Activated CD4-positive, alpha-beta T cell treated with anti-CD3 and anti-CD28 coated beads, Interleukin-2, amount 10 ng/mL, durations not matched to agents 7 days and 5 days (primary cell): ENCODE measurements at places on chromosomes 2 and 18. TPM values are rescaled to one million over a fixed set of nuclear protein-coding genes. Genes with fewer than 3 reads are reported as not detected.

GRCh38 chr2:58042486-58042970 lies 4.1 kb upstream of the VRK2 start:
- peak; percentile 12 for DNase-seq

GRCh38 chr2:85838181-85838580 lies 50.6 kb downstream of the ST3GAL5 start:
- DNase-seq: no peak

DNA sequence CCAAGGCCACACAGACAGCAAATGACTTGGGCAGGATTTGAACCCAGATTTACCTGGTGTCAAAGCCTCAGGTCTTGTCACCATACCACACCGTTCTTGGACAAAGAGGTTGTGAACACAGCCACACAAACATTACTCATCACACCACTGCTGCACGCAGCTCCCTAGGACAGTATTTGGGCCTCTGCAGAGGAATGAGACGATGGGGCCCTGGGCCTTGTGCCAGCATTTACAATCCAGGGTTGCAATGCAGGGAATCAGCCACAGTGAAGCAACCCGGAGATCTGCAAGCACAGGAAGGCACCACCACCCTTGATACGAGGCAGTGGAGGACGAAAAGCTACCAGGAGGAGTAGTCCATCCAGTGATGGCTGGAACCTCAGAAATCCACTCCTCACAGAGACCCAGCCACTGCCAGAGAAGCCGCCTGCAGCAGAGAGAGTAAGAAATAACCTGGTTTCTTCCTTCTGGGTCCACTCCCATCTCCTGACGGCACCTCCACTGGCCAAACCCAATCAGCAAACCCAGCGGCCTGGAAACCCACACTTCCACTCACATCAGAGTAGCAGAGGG lies 3.7 kb upstream of the MTCL1 start:
- DNase-seq: no peak

DNA sequence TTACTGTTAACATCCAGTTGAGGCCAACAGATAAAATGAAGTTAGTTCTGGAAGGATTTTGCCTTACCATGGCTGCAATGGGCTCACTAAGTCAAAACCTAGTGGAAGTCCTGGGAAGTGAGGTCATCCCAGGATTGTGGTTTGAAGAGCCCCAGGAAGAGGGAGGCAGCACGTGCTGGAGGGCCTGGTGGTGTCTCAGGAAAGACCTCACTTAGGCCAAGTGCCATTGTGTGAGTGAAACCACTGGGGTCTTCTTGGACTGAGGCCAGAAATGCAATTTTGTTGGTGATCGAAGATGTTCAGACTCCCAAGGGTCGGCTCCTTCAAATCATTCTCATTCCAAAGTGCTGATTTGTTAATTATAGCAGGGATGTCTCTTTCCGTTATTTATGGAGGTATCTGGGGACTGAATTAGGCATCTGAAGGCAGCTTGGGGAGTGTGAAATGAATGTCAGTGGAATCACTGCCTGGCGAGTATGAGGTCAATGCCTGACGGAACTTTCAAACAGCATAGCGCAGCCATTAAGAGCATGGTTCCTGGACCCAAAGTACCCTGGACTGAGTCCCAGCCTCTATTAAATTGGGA lies 60.0 kb downstream of the IL1R2 start:
- no peak for DNase-seq

- no peak for DNase-seq
These were observed 94.3 kb downstream of the DGKD start for GRCh38 chr2:233448575-233448974.

GRCh38 chr2:217858519-217859491 lies 144.0 kb downstream of the TNS1 start:
- no peak for DNase-seq

DNA sequence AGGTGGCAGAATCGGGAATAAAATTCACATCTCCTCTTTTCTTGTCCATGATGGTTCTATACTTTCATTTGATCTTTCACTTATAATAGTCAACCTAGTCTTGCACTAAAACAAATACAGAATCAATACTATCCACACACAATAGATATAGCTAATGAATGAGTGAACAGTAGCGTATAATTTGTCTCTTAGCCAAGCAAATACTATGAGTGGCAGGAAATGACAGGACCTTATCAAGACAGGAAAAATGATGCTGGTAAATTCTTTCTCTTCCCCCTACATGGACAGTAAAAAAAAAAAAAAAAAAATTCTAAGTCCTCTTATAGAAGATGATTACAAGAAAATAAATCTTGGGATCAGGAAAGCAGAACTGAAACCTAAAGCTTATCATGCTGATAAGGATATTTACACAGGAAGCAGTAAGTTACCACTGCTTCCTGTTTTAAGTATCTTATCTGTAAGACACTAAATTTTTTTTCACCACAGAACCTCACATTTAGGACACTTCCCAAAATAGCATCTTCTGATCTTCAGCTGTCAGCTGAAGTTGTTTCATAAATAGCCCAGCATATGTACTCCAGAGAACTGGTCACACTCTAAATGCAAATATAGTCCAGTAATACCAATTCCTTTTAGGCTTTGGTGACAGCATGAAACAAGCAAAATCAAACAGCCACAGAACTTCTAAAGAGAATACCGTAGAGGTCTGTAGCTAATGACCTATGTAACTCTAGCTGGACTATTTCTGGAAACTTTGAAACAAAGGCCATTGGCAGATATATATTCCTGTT lies 27.0 kb downstream of the IRS1 start:
- no peak for DNase-seq

DNA sequence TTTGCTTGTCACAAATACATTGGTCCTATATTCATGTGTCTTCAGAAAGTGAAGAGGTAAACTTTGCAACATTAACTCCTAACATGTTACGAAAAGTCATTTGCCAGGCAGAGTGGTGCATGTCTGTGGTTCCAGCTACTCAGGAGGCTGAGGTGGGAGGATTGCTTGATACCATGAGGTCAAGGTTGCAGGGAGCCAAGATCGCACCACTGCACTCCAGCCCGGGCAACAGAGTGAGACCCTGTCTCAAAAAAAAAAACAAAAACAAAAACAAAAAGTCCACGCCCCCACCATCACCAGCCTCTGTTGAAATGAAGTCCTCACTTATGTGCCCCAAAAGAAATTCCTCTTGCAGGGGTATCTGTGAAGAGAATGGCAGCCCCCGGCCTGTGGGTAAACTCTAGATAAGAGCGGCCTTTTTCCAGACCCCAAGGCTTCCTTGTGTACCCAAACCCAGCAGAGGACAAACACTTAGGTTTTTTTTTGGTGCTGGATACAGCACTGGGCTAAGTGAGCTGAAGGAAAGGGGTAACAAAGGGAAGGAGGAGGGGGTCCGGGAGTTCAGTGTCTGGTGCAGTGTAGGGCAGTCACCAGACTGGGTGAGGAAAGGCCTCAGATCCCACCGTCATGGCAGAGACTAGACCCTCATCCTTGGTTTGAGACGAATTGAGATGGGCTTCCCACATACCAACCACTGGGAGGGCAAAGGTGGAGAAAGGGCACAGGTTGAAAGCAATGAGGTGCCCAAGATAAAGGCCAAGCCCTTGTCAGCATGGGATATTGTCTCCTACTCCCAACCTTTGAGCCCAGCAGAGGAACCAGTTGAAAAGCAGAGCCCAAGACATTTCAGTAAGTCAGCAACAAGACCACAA lies 19.2 kb downstream of the HSPD1 start:
- DNase-seq: no peak

- DNase-seq: no peak
These were observed 30.6 kb upstream of the SPP2 start for GRCh38 chr2:234019896-234020295.

- DNase-seq: no peak
These were observed 8.1 kb downstream of the NABP1 start for GRCh38 chr2:191686066-191686465.

DNA sequence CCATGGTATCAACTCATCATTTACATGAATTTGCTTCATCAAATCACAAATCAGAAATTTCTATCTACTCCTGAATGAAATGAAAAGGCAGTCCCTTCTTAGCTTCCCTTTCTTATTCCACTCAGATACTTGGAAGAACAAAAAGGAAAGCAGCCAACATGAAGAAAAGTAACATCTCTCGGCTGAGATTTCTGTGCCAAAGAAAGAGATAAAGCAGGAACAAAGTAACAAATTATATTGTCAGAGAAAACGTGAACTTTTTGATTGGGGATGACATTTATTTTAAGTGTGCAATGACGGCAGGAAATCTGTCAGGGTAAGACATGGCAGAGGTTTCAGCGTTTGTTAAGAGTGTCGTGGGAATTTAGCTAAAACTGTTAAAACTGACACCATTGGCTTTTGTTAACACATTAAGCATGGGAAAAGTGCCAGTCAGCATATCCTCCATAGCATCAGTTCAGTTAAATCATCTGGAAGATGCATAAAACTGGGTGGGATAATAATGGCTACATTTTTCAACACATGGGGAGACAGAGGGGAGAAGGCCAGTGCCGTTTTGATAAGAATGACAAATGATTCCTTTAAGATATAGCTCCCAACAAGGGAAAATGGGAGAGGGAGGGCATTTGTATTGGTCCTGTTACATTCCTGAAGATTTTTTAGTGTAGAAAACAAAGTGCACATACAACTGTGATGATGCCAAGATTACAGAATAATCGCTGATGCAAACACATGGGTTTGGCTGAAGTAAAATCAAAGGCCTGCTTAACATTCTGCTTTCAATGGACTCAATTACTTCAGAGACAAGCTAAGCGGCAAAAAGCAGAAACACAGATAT lies 211.6 kb downstream of the ZNF521 start:
- no peak for DNase-seq

- DNase-seq: no peak
These were observed 693.4 kb upstream of the SYT4 start for GRCh38 chr18:43970656-43971055.

DNA sequence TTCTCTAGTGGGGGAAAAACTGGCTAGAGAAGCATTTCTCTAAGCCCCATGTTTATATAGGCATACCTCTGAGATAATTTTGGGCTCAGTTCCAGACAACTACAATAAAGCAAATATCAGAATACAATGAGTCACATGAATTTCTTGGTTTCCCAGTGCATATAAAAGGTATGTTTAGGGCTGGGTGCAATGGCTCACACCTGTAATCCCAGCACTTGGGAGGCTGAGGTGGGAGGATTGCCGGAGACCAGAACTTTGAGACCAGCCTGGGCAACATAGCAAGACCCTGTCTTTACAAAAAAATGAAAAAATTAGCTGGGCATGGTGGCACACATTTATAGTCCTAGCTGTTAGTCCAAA lies 22.2 kb downstream of the TSN start:
- no peak for DNase-seq

DNA sequence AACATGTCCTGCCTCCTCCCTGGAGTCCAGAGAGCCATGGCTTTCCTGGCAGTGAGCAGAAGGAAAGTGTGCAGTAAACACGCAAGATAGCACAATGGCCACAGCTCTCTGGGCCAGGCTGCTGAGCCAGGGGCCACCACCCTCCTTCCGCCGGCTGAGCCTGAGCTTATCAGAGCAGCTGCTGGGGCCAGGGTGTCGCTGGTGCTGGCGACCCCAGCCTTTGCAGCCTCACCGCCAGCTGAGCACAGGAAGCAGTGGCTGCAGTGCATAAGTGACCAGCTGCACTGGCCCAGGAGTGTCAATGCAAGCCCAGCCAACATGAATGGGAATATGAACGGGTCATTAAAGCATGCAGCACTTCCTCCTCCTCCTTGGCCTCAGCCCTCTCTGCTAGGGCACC lies 172.0 kb downstream of the ZFP36L2 start:
- DNase-seq: no peak

GRCh38 chr2:199940373-199940772 lies 14.9 kb downstream of the TYW5 start:
- DNase-seq: no peak

- no peak for DNase-seq
These were observed 20.4 kb upstream of the PELI1 start for GRCh38 chr2:64164629-64165028.

GRCh38 chr2:10373931-10374330 lies 71.2 kb downstream of the HPCAL1 start:
- no peak for DNase-seq

DNA sequence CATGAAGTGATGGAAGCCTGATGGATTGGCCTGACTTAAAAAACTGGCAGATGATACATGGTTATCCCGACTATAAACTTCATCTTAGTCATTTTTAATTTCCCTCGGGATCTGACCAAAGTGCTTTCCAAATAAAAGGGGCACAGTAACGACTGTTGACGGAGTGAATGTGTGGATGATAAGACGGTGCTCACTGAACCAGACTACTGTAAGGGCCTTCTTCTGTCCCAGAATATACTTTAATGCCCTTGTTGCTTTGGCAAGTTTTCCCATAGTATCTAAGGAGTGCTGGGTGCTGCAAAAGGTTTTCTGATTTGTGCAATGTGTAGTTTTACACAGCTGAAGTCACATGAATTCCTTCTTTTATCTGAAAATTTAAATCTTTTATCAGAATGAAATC lies 373.5 kb downstream of the DSEL start:
- no peak for DNase-seq

DNA sequence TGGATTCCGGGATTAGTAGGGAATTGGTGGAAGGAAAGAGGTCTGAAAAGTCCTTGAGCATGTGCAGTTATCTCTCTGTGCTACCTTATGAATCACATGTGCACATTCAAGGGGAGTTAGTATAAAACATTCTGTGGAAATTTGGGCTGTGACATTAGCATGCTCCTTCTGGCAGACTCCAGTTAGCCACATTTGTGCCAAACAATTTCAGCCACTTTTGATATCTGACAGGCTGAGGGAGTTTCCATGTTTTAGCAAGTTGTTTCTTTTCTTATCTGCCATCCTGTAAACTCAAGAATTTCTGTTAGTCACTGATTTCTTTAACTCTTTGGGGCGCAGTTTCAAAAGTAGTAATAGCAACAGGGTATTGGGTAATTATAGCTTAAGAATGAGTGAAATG lies 28.3 kb upstream of the GYPC start:
- DNase-seq: no peak

DNA sequence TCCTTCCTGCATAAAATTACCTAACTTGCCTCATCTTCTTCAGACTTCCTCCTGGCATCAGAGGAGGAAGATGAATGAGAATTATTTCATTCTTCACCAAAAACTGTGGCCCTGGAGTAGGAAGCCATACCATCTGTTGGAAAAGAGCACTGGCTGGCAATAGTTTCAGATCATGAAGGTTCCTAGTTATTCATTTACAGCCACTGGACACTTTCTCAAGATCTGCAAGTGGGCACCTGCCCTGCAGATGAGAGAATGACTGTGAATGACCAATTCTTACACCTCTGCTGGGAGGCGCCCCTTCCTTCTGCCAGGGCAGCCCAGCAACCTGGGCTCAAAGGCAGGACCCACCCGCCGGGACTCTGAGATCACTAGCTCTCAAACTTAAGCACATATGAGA lies 13.0 kb downstream of the DIPK1C start:
- no peak for DNase-seq

- DNase-seq: no peak
These were observed 54.4 kb downstream of the USP14 start for GRCh38 chr18:212780-213179.

ASPRV1 gene
- total RNA-seq: 0.69 TPM

APCDD1 gene
- not detected for total RNA-seq

CDCA7 gene
- 105 TPM for total RNA-seq

ITPRIPL1 gene
- 33.3 TPM for total RNA-seq

SNORC gene
- total RNA-seq: 1.1 TPM

RTP5 gene
- not detected for total RNA-seq

ALPP gene
- total RNA-seq: not detected
